ENCODE measurements at places on chromosomes 4 and X.

GRCh38 chr4:39279416-39279815, 86.7 kb downstream of the RFC1 start:
- no peak for DNase-seq

- no peak for DNase-seq
Measured at GRCh38 chr4:56804551-56804950, 16.9 kb downstream of the SPINK2 start.

GRCh38 chrX:100600758-100601157, 16.0 kb downstream of the TNMD start:
- no peak for DNase-seq

DNA sequence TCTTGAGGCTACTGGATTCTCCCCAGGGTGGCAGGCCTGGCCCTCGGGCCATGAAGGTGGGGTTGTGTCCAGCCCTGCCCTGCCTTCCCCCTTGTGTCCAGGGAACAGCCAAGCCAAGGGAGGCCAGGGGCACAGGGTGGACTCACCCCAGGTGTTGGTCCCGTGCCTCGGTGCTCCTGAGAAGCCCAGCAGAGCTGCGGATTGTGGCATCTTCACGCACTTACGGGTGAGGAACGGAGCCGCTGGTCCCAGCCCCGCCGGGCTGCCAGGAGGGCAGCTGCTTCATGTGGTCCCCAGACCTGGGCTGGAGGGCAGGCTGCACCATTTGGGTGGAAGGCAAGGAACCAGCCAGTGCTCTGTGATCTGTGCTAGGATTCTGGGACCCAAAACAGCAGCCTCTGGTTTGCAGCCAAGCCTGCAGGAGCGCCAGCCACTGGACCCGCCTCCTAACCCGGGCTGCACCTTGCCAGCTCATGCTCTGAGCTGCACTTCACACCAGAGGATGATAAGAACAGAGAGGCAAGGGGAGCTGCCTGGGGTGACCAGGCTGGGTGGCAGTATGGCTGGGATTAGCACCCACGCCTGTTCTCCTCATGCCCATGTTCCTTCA, 36.1 kb upstream of the HMX1 start:
- DNase-seq: peak; percentile 5

GRCh38 chr4:150212927-150213326, 134.7 kb downstream of the DCLK2 start:
- no peak for DNase-seq

DNA sequence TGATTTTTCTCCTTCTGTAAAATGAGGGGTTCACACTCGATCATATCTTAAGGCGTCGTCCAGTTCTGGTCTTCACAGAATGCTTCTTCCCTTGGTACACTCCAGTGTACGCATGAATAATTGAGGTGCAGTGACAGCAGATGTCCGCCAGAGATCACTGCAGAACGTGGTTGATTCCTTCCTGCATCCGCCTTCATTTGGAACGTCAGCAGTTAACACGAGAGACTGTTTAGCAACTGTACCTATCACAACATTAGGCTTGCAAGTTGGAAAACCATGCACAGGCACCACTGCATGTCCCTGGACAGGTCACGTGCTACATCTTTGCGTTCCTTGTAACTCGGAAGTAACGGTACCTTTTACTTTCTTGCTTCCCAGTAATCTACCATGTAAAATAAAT, 66.0 kb upstream of the GEMIN8 start:
- DNase-seq: peak; percentile 47

GRCh38 chr4:185716141-185716551, 95.8 kb downstream of the SORBS2 start:
- DNase-seq: no peak
